Activated T-cell treated with anti-CD3 and anti-CD28 coated beads, Interleukin-2, amount 50 U/mL, for 72 hours (primary cell): ENCODE measurements at places on chromosomes 3 and 15. TPM values are rescaled to one million over a fixed set of nuclear protein-coding genes. Genes with fewer than 3 reads are reported as not detected.

Gene IGDCC3
- total RNA-seq, result not detected

Gene SCAMP5
- total RNA-seq, result 1.2 TPM

Gene CFAP100
- not detected for total RNA-seq

Gene CCR4
- total RNA-seq, result 56.3 TPM

Gene PLA2G4D
- not detected for total RNA-seq

Gene EFCAB12
- 1.4 TPM for total RNA-seq

Gene IL5RA
- total RNA-seq, result 1.5 TPM

Gene TMEM202
- not detected for total RNA-seq

Gene SCAANT1
- not detected for total RNA-seq

Gene TTC21A
- 2.2 TPM for total RNA-seq

Gene FANCD2OS
- not detected for total RNA-seq

Gene MKRN2OS
- total RNA-seq, result not detected

- no peak overlapping the region for H3K4me3 ChIP-seq
- peaks cover 32% of the 10 kb centered on the region for H3K27me3 ChIP-seq
- H3K4me1 ChIP-seq, result no peaks in the 10 kb centered on the region
- no peak overlapping the region for H3K27ac ChIP-seq
Measured at GRCh38 chr3:101189796-101190195, 130.6 kb downstream of the IMPG2 start.

- H3K36me3 ChIP-seq, result no peaks in the 10 kb centered on the region
- H3K4me1 ChIP-seq, result no peaks in the 10 kb centered on the region
- no peak overlapping the region for H3K4me3 ChIP-seq
- no peak overlapping the region for H3K27ac ChIP-seq
- no peaks in the 10 kb centered on the region for H3K27me3 ChIP-seq
Measured at GRCh38 chr3:173275740-173276139, 121.8 kb upstream of the NLGN1 start.

- no peak overlapping the region for H3K27ac ChIP-seq
- H3K27me3 ChIP-seq, result peaks cover 9% of the 10 kb centered on the region
- no peaks in the 10 kb centered on the region for H3K4me1 ChIP-seq
- no peak overlapping the region for H3K4me3 ChIP-seq
Measured at GRCh38 chr3:119125742-119126504, 20.0 kb upstream of the TEX55 start.

- no peaks in the 10 kb centered on the region for H3K27me3 ChIP-seq
- H3K36me3 ChIP-seq, result no peaks in the 10 kb centered on the region
- no peak for DNase-seq
Measured at GRCh38 chr15:85337425-85338074, 42.9 kb upstream of the AKAP13 start.

DNA sequence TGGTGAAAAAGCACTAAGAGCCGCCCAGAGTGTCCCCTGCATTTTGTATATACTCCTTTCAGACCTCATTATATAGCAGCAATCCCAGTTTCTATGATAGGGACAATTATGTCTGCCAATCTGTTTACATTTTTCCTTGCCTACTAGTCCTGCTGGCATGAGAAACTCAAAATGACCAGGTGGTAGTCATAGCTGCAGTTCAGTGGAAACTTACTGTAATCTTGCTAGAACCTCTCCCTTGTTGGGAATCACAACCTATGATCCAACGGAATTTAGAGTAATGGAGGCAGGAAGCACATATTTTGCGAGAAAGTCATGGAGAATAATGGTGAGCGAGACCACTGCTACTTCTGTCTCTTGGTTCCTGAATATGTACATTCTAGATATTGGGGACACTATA, 28.6 kb upstream of the MINAR1 start:
- no peaks in the 10 kb centered on the region for H3K27me3 ChIP-seq
- H3K27ac ChIP-seq, result no peak overlapping the region
- H3K4me3 ChIP-seq, result no peak overlapping the region
- H3K36me3 ChIP-seq, result no peaks in the 10 kb centered on the region
- H3K4me1 ChIP-seq, result no peaks in the 10 kb centered on the region

DNA sequence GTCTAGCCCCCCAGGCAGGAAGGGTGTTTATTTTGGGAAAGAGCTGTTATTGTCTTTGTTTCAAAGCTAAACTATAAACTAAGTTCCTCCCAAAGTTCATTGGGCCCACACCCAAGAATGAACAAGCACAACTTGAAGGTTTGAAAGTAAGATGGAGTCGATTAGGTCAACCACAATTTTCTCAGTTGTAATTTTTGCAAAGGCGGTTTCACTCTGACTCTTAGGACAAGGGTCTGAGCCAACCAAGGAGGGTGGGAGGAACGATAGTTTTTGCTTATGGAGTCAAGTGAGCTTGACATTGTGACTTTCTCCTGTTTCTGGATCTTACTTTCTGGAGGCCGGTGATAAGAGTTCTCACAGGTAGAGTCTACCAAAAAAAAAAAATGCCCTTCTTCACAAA, 5.8 kb upstream of the ZNF770 start:
- H3K36me3 ChIP-seq, result no peaks in the 10 kb centered on the region
- peak overlapping the region; percentile 94 for H3K4me3 ChIP-seq
- H3K27me3 ChIP-seq, result peaks cover 14% of the 10 kb centered on the region

GRCh38 chr15:69515926-69516325, 63.3 kb downstream of the RPLP1 start:
- no peak overlapping the region for H3K27ac ChIP-seq
- no peak overlapping the region for H3K4me3 ChIP-seq
- no peak for DNase-seq
- H3K4me1 ChIP-seq, result no peaks in the 10 kb centered on the region
- peaks cover 36% of the 10 kb centered on the region for H3K27me3 ChIP-seq

DNA sequence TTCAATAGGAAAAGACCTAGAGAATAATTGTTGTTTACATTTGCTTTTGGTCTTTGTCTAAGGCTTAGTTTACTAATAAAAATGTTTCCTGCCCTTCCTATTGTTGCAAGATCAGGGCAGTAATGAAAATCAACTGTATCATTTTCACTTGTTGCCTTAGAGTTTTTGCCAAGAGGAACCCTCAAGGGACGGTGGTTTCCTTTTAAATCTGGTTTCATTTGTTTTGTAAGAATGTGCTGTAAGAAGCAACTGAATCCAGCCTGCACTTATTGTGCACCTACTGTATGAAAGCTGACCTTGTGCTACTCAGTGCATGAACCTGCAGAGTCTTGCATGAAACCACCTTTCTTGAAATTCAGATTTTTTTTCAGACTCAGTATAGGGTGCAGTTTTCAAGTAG, 5.3 kb downstream of the IGF1R start:
- H3K36me3 ChIP-seq, result peaks cover 4% of the 10 kb centered on the region
- peaks cover 24% of the 10 kb centered on the region for H3K27me3 ChIP-seq
- H3K27ac ChIP-seq, result no peak overlapping the region
- no peak overlapping the region for H3K4me3 ChIP-seq

- no peak for DNase-seq
- H3K36me3 ChIP-seq, result no peaks in the 10 kb centered on the region
- no peak overlapping the region for H3K4me3 ChIP-seq
Measured at GRCh38 chr3:182413061-182413460, 380.2 kb upstream of the ATP11B start.

- no peaks in the 10 kb centered on the region for H3K4me1 ChIP-seq
- no peak overlapping the region for H3K4me3 ChIP-seq
Measured at GRCh38 chr3:178455226-178455625, 81.0 kb upstream of the KCNMB2 start.

- no peak overlapping the region for H3K4me3 ChIP-seq
- H3K27me3 ChIP-seq, result no peaks in the 10 kb centered on the region
- H3K4me1 ChIP-seq, result no peaks in the 10 kb centered on the region
Measured at GRCh38 chr3:82054849-82055248, 293.4 kb upstream of the GBE1 start.

- H3K4me1 ChIP-seq, result peaks cover 11% of the 10 kb centered on the region
- H3K27ac ChIP-seq, result no peak overlapping the region
- H3K36me3 ChIP-seq, result no peaks in the 10 kb centered on the region
- peaks cover 11% of the 10 kb centered on the region for H3K27me3 ChIP-seq
Measured at GRCh38 chr3:134903837-134904236, 108.8 kb downstream of the EPHB1 start.

DNA sequence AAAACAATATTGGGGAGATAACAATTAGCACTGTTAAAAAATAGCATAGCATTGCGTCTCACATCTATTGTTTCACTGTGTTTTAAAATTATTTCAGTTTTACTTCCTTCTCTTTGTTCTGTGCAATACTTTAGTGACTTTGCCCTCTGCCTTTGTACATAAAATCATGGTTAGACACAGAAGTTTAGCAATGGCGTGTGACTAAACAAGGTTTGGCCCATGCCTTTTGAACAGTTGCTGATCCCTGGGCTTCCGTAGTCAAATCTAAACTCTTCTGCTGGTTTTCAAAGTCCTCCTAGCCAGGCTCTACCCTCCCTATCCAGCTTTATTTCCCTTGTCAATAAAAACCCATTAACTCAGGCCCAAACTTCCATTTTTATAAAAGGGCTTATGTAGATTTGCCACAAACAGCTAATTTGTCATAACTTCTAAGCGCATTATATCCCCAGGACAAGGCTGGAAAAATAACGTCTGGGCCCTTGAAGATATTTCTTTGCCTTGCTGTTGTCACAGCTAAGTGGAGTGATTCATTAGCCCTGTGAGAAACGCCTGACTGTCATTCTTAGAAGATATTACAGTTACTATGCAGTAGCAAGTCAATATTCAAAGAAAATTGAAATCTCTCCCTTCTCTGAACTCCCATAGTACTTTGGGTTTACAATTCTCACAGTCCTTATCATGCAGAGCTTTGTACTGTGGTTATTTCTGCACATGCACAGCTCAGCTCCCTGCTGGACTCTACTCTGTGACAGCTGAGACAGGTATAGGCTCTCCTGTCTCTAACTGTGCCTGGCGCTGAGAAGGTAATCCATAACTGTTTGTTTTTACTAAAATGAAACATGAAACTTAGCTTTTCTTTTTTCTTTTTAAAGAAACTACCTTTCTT, 123.4 kb upstream of the SLC24A5 start:
- no peak for DNase-seq
- H3K27ac ChIP-seq, result no peak overlapping the region
- H3K27me3 ChIP-seq, result peaks cover 6% of the 10 kb centered on the region
- H3K4me3 ChIP-seq, result no peak overlapping the region

DNA sequence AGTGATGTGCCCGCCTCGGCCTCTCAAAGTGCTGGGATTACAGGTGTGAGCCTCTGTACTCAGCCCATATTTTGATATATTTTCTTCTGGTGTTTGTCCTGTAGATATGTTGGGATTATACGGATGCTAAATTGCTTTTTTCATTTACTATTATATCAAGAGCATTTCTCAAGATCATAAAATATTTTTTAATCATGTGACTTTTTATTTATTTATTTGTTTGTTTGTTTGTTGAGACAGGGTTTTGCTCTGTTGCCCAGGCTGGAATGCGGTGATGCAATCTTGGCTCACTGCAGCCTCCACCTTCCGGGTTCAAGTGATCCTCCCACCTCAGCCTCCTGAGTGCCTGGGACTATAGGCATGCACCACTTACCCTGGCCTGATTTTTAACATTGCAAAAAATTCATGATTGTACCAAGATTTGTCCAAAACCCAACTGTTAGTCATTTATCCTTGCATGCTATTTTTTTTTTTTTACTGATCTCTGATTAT, 2.7 kb upstream of the PXK start:
- H3K27ac ChIP-seq, result no peak overlapping the region
- peaks cover 34% of the 10 kb centered on the region for H3K4me1 ChIP-seq
- no peak for DNase-seq
- no peak overlapping the region for H3K4me3 ChIP-seq
- H3K27me3 ChIP-seq, result no peaks in the 10 kb centered on the region
- H3K36me3 ChIP-seq, result peaks cover 2% of the 10 kb centered on the region

DNA sequence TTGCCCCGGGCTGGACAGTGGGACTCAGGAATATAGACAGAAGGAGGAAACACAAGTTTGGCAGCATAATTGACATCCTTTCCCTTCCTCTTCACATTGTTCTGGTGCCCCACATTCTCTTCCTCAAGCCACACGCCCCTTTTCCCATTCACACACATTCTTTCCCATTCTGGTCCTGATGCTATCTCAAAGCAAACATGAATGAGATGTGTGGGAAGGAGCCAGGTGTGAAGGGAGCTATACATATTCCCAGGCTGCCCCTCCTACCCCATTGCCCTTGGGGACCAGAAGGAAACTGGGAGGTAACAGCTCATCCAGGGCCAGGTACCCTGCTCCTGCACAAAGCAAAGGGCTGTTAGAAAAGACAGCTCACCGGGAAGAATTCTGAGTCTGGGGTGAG, 23.4 kb upstream of the CLK3 start:
- peaks cover 1% of the 10 kb centered on the region for H3K4me1 ChIP-seq
- no peaks in the 10 kb centered on the region for H3K27me3 ChIP-seq
- no peak for DNase-seq
- no peak overlapping the region for H3K27ac ChIP-seq

GRCh38 chr15:77107531-77108355, 36.8 kb upstream of the TSPAN3 start:
- no peaks in the 10 kb centered on the region for H3K27me3 ChIP-seq
- no peaks in the 10 kb centered on the region for H3K36me3 ChIP-seq
- H3K27ac ChIP-seq, result no peak overlapping the region

DNA sequence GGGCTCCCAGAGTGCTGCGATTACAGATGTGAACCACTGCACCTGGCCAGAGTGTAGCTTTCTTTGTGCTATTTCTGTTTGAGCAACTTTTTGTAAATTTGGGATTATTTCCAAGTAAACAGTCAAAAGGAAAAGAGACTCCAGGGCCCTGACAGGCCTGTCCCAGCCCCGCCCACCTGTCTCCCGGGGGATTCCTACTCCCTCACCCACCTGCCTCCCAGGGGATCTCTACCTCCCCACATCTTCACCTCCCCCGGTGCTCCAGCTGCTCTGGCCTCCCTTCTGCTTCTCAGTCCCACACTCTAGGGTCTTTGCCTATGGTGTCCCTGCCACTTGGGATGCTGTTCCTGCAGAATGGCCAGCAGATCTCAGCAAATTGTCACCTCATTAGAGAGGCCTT, 7.0 kb downstream of the RHCG start:
- no peak for DNase-seq
- H3K36me3 ChIP-seq, result no peaks in the 10 kb centered on the region
- H3K4me3 ChIP-seq, result no peak overlapping the region
- peaks cover 62% of the 10 kb centered on the region for H3K27me3 ChIP-seq

- H3K27me3 ChIP-seq, result no peaks in the 10 kb centered on the region
- H3K36me3 ChIP-seq, result no peaks in the 10 kb centered on the region
- no peak overlapping the region for H3K27ac ChIP-seq
- peaks cover 11% of the 10 kb centered on the region for H3K4me1 ChIP-seq
Measured at GRCh38 chr3:114442246-114442645, 148.4 kb downstream of the TIGIT start.

DNA sequence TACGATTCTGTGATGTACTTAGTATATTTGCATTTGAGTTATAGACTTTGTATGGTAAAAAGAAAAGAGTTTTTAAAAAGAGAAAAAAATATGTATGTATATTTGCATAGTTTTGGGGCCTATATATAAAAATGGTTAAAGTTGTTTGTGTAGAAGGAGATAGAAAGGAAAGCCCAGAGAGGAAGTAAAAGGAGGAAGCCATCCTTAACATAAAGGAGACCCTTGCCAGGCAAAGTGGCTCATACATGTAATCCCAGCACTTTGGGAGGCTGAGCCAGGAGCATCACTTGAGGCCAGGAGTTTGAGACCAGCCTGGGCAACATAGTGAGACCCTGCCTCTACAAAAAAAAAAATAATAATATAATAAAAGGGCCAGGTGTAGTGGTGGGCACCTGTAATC, 8.4 kb downstream of the SNAP23 start:
- H3K36me3 ChIP-seq, result peaks cover 2% of the 10 kb centered on the region
- DNase-seq, result no peak
- peaks cover 19% of the 10 kb centered on the region for H3K4me1 ChIP-seq
- H3K27ac ChIP-seq, result peak overlapping the region; percentile 63
- H3K4me3 ChIP-seq, result no peak overlapping the region

GRCh38 chr3:54691289-54691771, 236.5 kb downstream of the LRTM1 start:
- H3K27ac ChIP-seq, result no peak overlapping the region
- H3K4me3 ChIP-seq, result no peak overlapping the region
- H3K27me3 ChIP-seq, result no peaks in the 10 kb centered on the region
- no peaks in the 10 kb centered on the region for H3K4me1 ChIP-seq
